Thoracic aorta (tissue), 2 donors: ENCODE measurements at places on chromosomes 3 and 15. TPM values are rescaled to one million over a fixed set of nuclear protein-coding genes. Genes with fewer than 3 reads are reported as not detected.

DNA sequence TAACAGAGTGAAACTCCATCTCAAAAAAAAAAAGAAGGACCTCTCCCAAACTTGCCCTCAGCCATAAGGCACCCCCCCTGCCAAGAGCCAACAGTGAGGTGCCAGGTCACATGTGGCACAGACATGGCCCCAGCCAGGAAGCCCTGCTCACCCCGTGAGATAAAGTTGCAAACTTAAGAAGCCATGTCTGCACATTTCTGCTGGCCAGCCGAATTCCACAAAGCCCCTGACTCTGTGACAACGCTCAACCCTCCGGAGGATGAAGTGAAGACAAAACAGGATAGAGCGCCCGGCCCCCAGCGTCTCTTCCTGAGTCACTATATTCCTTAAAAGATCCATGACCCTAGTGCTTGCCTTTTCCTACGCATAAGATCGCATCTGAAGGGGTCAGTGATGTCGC, 188.1 kb downstream of the XXYLT1 start:
- DNase-seq = no peak

DNA sequence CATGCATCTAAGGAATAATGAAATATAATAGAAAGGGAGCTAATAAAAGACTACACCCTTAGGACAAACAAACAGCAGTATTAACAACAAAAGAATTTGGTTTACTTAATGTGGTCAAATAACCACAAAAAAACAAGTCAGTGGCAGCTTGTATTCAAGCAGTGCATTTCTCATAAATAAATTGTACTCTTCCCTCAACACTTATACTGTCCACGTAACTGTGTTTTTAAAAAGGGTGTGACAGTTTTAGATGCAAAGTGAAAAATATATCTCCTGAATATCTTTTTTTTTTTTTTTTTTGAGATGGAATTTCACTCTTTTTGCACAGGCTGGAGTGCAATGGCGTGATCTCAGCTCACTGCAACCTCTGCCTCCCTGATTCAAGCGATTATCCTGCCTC, 698.2 kb upstream of the CADM2 start:
- DNase-seq = no peak

- no peak for DNase-seq
Measured at GRCh38 chr3:120498556-120499346, 48.0 kb upstream of the FSTL1 start.

GRCh38 chr15:66961407-66961884, 104.0 kb upstream of the SMAD3 start:
- DNase-seq = no peak

GRCh38 chr3:126952261-126952982, 30.5 kb upstream of the PLXNA1 start:
- no peak for DNase-seq

GRCh38 chr15:59674361-59674877, 14.7 kb downstream of the BNIP2 start:
- DNase-seq = no peak

GRCh38 chr3:58177747-58178527, 32.8 kb downstream of the DNASE1L3 start:
- DNase-seq = peak; percentile 59

DNA sequence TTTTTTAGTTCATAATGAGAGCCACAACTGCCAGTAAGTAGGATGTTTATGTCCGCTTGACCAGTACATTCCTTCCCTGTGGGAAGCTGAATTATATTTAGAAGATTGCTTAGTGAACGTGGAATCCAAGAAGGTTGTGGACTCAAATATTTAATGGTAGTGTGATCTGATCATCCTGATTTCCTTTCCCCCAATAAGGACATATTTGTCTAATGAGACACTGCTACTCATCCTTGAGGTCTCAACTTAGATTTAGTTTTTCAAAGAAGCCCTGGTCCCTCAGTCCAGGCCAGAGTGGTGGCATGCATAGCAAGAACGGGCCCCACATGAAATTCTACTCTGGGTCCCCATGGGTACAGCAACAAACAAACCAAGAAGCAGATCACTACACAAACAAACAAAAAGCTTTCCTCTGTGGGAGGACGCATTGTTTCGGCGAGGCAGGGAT, 60.8 kb downstream of the USP13 start:
- DNase-seq = no peak

DNA sequence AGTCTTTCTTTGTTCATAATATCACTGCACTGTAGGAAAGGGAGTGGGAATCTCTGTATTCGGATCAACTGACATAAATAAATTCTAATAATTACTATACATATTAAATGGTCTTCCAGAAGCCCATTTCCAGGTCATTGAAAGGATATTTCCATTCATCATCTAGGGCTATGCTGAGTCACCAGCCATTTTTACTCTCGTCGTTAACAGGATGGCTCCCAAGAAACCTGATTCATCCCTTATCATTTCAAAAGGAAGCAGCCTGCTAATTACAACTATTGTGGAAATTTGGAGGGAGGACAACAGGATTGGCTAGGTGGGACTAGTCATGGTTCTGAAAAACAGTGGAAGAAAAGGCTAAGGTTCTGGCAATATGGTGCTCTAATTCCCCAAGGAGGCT, 13.6 kb downstream of the GMNC start:
- DNase-seq = no peak

- DNase-seq = no peak
Measured at GRCh38 chr3:29919571-29919970, 638.7 kb downstream of the RBMS3 start.

DNA sequence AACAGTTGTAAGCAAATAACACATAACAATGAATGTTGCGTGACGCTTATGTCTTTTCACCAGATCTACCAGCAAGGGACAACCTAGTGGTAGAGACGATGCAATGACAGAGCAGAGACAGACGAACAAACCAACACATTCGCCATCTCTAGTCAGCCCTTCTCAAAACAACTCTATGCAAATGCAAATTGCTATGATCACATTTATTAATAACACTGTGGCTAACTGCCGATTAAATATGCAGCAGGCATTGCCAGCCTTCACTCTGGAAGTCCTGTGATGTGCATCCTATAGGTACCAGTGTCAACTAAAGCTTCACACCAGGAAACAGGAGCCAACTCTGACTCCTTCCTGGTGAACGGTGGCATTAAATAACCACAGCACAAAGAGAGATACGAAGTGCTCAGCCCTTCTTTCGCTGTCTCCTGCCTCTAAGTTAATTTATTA, 94.2 kb downstream of the FOXP1 start:
- no peak for DNase-seq

- no peak for DNase-seq
Measured at GRCh38 chr3:178771511-178771910, 235.3 kb downstream of the KCNMB2 start.

- no peak for DNase-seq
Measured at GRCh38 chr15:44706946-44707636, 4.0 kb downstream of the PATL2 start.

DNA sequence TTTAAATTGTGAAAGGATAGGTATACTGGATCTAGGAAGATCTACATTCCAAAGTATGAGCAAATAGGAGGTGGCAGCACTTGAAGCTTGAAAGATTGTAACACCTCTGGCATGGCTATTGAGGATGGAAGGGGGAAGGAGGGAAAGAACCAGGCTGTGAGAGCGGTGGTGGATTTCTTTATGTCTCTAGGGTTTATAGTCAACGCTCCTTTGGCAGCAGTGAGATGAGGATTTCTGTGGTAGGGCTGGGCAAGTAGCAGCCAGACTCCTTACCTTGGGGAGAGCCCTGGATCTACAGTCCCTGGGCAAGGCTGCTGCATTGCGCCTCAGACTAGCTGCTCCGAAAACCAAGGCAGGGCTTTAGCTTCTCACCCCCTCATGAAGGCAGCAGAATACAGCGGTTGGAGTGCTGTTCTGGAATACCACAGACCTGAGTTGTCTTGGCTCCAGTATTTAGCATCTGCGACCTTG, 53.2 kb downstream of the MEF2A start:
- no peak for DNase-seq

- no peak for DNase-seq
Measured at GRCh38 chr15:39153058-39153714, 427.7 kb upstream of the THBS1 start.

GRCh38 chr15:41567862-41568261, 8.8 kb downstream of the TYRO3 start:
- no peak for DNase-seq

DNA sequence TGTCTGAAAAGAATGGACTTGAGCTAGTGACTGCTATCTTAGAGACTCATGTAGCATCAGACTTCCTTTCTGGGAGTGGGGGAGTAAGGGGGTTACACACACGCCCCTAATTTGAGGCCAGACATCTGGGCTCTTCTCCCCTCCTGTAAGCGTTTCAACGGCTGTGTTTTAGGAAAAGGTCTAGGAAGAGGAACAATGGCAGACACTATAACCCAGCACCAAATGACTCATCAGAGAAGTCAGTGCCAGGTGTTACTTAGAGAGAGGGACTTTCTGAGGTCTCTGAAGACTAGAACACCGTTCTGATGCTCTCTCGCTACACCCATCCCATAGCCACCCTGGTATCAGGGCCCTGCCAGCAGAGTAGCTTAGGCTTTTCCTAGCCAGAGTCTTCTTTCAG, 65.5 kb downstream of the SSUH2 start:
- DNase-seq = no peak

The SETMAR gene
- 20.0 TPM for total RNA-seq

The CCDC71 gene
- 28.8 TPM for total RNA-seq

The SAMD7 gene
- not detected for total RNA-seq

The RBSN gene
- 47.8 TPM for total RNA-seq

The MAGEL2 gene
- total RNA-seq = not detected
